ENCODE measurements at places on chromosomes 2 and 18.

GRCh38 chr18:11989966-11990380 lies 8.7 kb downstream of the IMPA2 start:
- no peak for DNase-seq

DNA sequence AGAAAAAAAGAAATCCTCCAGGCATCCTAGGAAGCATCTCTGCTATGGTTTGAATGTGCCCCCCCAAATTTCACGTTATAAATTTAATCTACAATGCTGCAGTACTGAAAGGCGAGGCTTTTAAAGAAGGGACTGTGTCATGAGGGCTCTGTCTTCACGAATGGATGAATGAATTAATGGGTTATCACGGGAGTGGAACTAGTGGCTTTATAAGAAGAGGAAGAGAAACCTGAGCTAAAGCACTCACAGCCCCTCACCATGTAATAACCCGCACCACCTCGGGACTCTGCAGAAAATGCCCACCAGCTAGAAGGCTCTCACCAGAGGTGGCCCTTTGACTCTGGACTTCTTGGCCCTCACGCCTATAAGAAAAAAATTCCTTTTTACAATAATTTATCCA lies 27.6 kb downstream of the RNU4ATAC start:
- no peak for DNase-seq

DNA sequence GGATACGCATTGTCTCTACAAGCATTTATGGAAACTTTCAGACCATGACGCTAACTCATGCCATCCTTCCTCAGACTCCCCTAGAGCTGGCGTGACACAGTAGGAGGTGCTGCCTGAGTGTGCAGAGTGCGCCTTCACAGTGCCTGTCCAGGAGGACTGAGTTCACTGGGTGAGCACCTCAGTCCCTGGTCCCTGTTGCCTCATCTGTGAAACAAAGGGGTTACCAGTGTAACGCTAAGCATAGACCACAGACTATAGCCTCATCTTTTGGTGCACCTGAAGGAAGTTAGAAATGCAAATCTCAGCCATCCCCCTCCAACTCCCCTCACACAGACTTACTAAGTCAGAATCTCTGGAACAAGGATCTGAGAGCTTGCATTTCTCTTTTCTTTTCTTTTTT lies 142.8 kb downstream of the TMEM17 start:
- no peak for DNase-seq

GRCh38 chr2:50611351-50611871 lies 420.5 kb downstream of the NRXN1 start:
- DNase-seq = no peak

DNA sequence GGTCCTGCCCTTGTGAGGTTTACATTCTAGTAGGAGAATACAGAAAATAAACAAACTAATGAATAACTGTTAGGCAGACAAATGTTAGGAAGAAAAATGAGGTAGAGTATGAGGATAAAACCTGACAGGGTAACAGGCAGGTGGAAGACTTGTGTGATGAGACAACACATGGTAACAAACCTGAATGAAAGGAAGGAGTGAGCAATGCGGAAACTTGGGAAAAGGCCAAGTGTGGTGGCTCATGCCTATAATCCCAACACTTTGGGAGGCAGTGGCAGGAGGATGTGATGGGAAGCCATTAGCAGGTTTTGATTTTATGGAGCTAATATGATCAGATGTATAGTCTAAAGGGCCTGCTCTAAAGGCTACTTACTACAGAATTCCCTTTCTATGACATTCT lies 74.2 kb downstream of the INO80D start:
- DNase-seq = peak; percentile 11

GRCh38 chr2:37833423-37833822 lies 91.7 kb upstream of the RMDN2 start:
- peak; percentile 67 for DNase-seq
